Astrocyte of the spinal cord (primary cell): ENCODE measurements at places on chromosomes 3 and 15.

GRCh38 chr15:43410572-43411214 is 39.8 kb downstream of the TUBGCP4 start:
- no peak for DNase-seq

DNA sequence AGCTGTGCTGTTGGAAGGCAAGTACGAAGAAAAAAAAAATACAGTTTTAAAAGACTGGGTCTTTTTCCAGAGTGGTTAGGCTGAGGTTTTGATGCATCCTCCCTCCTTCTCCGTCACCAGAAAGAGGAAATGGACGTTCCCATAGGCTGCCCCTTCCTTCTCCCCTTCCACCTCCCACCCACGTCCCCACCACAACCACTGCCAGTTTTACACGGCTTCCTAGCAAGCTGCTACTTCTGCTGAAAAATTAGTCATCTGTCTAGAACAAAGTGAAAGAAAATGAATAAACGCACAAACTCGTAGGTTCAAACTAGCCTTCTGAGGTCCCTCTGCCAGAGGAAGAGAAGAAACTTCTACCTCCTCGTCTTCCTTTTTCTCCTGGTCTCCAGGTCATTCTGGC is 71.6 kb upstream of the RPL35A start:
- DNase-seq = no peak

DNA sequence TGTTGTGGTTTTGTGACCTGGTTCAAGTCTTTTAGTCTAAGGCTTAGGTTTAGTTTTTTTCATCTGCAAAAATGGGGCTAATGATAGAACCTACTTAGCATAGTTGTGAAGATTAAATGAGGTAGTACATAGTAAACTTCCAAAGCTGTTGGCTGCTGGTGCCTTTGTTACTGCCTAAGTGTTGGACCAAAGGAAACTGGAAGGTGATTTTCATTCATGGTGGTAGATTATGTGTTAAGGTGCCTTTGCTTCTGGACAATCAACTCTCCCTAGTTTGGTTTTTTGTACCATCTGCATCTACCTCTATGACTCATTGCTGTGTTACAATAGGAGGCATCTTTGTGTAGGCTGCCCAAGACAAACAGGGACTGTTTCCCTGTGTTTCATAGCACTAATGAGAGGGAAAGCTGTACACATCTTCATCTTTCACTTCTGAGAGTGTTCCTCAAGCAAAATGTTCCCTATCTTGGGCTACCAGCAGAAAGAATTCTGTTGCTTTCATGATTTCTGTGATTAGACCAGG is 3.2 kb downstream of the MAP2K1 start:
- DNase-seq = no peak

DNA sequence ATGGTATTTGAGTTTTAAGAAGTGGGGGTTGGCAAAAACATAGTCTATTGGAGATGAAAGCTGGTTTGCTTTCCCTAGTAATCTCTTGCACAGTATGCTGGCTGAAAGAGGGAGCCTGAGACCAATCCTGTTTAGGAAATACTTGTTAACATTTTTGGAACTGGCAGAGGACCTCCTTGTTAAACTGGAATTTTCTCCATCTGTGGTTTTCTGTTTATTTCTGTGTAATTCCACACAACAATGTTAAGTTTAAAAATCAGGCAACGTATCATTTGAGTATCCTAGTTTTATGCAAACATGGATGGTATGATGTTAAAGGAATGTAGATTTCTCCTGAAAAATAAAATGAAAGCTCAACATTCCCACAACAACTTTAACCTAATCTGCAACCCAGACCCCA is 536.0 kb upstream of the TBL1XR1 start:
- DNase-seq = no peak

GRCh38 chr3:150509780-150510179 is 36.5 kb downstream of the SERP1 start:
- DNase-seq = no peak

DNA sequence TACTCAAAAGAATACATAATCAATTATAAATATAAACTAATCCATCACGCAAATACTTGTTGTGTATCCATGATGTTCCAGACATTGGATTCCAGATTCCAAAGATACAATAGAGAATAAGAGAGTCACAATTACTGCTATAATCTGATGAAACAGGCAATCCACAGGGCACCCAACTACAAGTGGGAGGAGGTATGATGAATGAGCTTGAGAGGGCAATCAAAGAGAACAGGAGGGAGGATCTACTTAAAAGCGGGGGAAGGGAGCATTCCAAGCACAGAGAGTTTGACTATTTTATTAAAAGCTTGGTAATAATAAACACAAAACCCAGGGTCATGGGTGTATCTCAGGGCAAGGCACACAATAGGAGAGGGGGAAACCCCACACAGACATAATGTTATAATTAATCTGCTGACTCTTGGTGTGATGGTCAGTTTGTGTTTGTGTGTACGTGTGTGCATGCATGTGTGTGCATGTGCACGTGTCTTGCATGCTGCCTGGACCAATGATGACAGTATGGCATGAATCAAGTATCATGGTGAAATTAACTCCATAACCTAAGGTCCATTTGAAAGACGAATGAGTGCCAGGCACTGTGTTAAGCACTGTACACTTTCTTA is 325.4 kb upstream of the WNT5A start:
- DNase-seq = no peak

DNA sequence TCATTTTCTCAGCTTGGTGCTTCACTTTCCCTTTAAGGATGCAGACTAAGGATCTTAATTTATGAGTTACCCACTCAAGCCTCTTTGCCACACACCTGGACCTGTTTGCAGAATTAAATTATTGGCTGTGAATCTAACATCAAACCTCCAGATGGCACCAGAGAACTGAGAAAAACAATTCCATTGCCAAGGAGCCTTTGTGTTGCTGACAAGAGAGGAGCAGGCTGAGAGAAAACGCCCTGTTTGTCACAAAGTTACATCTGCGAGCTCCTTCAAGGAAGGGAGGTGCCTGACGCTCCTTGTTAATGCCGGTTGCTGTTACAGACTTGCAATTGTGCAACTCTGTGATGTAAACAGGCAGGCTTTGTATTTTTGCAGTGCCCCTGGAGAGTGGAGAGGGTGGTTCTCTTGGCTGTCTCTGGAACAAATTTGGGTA is 36.3 kb upstream of the TMC3 start:
- DNase-seq = peak; percentile 72

DNA sequence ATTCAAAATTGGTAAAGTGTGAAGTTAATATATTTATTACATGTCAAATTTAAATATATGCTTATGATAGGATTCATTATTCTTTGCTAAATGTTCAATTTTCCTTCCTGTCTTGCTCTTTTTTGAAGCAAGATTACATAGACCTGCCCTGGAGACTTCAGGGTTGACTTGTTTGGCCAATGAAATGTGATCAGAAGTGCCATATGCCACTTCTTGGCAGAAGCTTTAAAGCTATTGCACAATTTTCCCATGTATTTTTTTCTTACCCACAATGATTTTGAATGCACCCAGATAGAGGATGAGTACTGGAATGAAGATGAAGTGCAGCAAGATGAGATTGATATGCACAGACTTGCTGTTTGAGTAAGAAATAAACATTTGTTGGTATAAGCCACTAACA is 406.3 kb upstream of the BCHE start:
- DNase-seq = no peak

GRCh38 chr3:99313485-99313884 is 324.9 kb upstream of the COL8A1 start:
- peak; percentile 73 for DNase-seq

DNA sequence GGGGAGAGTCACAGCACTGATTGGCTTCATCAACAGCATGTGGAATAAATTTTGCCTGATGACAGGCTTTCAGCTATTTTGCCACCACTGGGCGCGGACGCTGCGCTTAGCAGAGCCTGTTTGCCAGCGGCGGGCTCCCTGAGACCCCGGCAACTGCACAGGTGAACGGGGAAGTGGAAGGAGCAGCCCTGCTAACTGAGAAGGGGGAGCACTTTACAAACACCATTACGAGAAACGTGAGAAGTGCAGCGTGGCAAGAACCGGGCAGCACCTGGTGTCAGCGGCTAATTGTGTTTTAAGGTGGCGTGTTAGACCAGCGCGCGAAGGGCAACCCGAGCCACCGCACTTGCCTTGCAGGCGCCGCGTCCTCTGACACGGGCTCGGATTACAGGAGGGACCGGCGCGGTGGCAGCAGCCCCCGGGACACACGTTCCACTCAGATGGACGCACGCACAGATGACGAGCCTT is 307.8 kb upstream of the ARRDC4 start:
- no peak for DNase-seq

GRCh38 chr3:23629181-23629894 is 176.4 kb upstream of the UBE2E1 start:
- DNase-seq = peak; percentile 70
